ENCODE measurements at places on chromosomes 7 and 10.
A peak's percentile ranks its signal among the peaks of the same experiment; 100 is the strongest.

DNA sequence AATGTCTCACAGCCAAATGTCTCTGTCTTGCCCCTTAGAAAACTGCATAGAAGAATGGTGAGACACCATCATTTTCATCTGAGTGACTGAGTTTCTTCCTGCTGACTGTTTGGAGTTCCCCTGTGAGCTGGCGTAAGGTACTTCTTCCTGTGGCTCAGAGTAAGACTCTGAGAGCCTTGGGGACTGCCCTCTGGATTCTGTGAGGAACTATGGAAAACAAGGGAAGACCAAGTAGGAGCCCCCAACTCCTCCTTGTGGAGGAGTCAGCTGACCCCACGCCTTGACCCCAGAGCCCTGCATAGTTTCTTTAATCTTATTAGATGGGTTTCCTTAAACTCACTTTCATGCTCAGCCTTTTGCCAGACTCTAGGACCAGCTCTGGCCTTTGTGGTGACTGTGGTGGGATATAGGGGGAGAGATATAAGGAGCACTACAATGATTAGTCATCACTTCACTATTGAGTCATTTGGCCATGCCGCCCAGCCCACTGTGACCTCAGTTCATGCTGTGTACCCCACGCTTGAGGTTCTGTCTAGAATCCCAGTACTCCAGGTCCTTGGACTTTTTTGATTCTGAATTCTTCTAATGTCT is 51.8 kb upstream of the FAM133B start:
- DNase-seq: peak; percentile 80

DNA sequence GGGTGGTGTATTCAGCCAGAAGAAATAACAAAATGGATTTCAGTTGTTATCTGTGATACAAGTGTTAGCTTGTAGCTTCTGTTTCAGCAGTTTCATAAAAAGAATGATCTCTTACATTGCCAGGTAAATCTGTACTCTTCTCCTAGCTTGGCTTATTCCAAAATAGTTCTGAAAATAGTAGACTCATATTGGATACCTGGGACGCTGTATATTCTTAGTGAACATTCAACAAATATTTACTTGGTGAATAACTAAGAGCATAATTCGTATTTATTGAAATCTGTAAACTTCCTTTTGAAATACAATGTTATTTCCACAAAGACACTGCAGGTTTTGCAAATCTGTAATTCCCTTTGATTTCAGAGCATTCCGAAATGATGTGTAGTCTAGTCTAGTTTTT is 249.2 kb downstream of the ADK start:
- no peak for DNase-seq

GRCh38 chr7:5701085-5701914 is 80.2 kb downstream of the RNF216 start:
- peak; percentile 92 for DNase-seq

DNA sequence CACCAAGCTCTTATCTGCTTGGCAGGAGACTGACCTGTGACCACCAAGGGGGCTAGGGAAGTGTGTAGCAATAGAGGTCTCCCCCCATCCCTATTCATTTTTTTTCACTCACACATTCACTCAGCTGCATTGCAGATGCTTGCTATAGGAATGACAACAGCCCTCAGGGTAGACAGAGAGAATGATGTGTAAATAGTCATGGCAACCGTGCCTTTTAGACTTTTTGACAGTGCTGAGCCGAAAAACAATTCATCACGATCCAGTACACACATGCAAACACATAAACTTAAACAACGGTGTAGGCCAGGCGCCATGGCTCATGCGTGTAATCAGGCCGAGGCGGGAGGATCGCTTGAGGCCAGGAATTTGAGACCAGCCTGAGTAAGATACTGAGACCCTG is 7.6 kb upstream of the ELN start:
- DNase-seq: no peak

DNA sequence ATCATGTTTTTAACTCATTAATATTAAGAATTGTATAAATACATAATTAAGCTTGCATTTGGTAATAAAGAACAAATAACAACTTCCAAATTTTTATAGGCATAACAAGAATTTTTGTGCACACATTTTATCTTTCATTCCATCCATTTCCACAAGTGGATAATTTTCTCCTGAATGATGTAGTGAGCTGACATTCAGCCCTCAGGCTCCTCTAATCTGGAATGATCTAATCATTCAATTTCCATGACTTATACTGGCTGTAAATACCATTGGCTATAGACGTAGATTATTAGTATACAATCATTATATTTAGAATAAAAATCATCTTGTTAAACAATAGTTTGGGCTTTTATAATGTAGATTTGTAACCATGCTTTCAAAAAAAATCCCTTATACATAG is 287.2 kb upstream of the GHITM start:
- DNase-seq: no peak

DNA sequence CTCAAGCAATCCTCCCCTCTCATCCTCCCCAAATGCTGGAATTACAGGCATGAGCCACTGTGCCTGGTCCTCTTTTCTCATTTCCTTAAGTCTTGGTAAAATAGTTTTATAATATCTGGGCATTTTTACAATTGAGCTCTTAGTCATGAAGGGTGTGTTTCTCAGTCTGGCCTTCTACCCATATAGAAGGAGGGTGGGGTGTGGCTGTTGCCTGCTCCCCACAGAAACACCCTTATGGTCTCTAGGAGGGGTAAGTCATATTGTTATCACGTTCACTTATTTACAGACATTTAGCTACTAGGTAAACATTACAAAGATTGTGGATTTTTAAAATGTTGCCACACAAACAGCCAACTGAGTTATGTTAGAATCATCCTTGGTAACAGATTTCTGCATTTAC is 6.7 kb upstream of the OTUD1 start:
- peak; percentile 73 for DNase-seq

- DNase-seq: no peak
Measured at GRCh38 chr10:58158806-58159205, 108.9 kb downstream of the IPMK start.

- no peak for DNase-seq
Measured at GRCh38 chr7:155996718-155997280, 184.5 kb upstream of the SHH start.

DNA sequence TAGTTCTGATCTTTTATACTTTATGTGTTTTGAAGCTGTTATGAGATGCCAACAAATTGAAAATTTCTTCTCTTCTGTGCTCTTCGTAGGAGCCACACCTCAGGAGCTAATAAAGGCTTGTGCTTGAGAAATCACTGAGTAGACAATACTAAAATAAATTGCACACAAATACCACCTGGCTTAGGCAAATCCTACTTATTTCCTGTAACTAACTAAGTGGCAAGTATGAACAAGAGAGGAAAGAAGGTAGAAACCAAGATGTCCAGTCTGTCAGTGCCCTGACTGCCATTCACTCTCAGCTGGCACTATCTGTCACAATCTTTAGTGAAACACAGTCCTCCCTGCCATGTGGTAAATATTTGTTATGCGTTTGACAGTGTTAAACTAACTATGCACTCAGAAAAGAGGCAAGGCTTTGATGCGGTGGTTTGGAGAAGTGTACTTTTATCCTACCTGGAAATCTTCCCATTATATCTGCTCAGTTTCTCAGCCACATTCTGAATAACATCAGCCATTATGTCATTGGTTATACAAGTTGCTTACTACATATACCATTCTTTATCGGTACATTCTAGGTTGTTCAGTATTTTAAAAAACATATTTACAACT is 293.4 kb upstream of the VWC2 start:
- DNase-seq: no peak

DNA sequence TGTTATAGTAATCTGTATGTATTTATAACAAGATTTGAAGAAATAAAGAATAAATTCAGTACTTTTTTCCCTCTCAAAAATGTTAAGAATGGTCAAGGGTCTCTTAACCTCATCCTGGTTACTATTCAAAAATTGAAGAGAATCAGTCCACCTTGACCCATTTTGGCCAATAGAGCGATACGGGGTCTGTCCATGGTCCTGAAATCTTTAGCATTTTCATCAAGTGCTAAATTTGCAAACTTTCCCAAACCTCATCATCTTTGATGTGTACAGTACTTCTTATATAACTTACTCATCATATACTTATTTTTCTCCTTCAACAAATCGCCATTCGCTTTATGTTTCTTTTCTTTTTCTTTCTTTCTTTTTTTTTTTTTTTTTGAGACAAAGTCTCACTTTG is 23.6 kb downstream of the TMEM178B start:
- peak; percentile 2 for DNase-seq

Data from inflammatory macrophage treated with lipopolysaccharide for 1 hour (primary cell).